Activated CD8-positive, alpha-beta memory T cell treated with anti-CD3 and anti-CD28 coated beads for 36 hours (primary cell): ENCODE measurements at places on chromosomes 13 and 19. TPM values are rescaled to one million over a fixed set of nuclear protein-coding genes. Genes with fewer than 3 reads are reported as not detected.

The TTC9B gene
- not detected for total RNA-seq

The SERP2 gene
- total RNA-seq, result 0.53 TPM

The ZIC5 gene
- total RNA-seq, result not detected

The SPINT2 gene
- total RNA-seq, result 19.0 TPM

The NECTIN2 gene
- total RNA-seq, result 0.36 TPM
